NCI-H2171 treated with DMSO at 0.1 percent for 48 hours (cell line): ENCODE measurements at places on chromosomes 12 and 14.

GRCh38 chr12:28108599-28108998 lies 81.7 kb upstream of the CCDC91 start:
- no peak for DNase-seq

DNA sequence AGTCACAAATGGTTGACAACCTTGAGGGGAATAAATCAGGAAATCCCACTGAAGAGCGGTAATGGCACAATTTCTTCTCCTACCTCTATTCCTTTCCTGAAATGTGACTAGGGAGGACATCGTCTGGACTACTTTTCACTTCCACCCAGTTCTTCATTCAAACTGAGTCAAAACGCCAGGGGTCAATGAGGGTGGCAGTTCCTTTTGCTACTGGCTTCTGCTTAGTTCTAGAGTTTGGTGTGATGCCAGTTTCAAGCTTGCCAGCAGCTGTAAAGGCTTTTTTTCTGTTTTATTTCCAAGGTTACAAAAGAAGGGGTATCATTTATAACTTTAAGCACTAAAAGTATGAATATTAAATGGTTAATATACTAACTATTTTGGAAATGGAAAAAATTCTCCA lies 286.5 kb downstream of the SOX5 start:
- DNase-seq = no peak

DNA sequence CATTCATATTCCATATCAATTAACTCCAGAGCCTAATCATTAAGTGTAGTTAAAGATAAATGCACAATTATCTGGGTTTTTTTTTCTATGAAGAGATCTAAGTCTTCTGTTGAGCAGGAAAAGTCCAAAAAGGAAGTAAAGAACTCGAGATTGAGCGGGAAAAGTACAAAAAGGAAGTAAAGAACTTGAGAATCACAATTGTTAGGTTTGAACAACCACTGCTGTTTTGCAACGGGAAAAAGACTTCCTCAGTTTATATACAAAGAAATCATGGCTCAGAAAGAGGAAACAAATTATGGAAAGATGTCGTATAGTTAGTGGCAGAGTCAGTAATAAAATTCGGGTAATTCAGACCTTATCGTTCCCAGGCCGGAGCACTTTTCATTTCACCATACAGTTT lies 63.3 kb downstream of the PPP1R12A start:
- no peak for DNase-seq

DNA sequence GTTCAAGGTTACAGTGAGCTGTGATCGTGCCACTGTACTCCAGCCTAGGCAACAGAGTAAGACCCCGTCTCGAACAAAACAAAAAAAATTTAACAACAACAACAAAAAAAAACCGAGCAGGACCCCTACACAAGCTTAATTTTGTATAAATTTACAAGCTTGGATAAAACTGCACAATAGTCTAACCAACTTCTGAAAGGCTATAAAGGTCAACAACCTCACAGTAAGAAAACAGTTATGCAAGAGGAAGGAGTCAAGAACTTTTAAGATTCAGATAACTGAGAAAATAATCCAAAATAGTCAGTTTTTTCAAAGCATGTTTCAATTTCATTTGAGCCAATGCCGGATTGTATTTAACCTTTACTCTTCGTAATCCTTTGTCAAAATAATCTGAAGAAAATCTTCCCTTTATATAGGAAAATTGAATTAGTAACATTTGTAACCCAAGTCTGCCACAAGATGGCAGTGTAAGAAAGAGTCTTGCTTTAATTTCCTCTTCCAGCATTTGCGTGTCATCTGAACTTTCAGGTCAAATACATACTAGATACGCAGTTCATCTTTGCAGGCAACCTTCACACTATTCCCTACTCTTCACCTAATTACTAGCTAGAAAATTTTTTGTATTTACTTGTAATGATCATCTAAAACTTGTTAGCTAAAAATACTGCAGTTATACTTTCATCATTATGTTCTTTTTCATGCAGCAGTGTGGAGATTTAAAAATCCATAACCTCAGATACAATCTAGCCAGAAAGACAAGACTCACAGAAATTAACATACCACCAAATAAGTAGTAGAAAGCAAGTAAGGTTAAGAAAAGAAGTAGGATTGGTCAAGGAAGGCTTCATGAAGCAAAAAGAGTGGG lies 5.8 kb downstream of the CCNB1IP1 start:
- peak; percentile 93 for DNase-seq

DNA sequence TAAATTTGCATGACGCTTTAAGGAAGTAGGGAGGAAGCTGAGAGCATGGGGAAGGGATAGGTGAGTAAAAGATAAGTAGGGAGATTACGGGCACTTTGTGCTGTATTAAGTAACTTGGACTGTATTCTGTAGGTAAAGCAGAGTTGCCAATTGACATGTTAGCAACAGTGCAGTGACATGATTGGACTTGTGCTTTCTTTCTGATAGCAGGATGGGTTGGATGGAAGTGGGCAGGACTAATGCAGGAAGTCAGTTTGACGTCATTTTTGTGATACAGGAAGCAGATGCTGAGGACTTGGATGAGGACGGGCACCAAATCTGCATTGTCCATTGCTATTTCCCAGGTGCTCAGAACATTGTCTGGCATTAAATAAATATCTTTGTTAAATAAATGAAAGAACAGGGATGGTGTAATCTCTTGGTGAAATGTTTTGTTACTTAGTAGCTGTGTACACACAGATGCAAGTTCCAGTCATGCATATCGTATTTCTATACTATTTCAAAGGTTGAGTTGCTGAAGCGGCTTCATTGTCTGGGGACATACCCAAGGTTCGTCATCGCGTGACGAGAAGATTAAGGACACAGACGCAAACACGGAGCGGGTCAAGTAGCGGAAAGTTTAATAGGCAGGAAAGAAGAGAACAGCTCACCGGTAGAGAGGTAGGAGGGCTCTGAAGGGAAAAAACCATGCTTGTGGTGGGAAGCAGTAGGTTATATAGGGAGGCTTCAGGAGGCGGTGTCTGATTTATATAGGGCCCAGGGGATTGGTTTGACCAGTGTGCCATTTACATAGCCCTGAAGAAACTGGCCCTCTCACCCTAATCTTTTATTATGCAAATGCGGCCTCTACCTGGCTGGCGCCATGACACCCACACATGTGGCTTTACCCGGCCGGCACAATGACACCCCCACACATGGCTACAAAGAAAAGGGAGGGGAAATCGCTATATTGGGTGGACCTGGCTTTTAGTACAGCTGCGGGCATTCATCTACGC lies 30.7 kb downstream of the GUCY2C start:
- DNase-seq = no peak

- DNase-seq = no peak
Observed at GRCh38 chr14:84080944-84081343, 1449.0 kb upstream of the FLRT2 start.

- peak; percentile 72 for DNase-seq
Observed at GRCh38 chr12:101823891-101824290, 6.9 kb downstream of the GNPTAB start.

DNA sequence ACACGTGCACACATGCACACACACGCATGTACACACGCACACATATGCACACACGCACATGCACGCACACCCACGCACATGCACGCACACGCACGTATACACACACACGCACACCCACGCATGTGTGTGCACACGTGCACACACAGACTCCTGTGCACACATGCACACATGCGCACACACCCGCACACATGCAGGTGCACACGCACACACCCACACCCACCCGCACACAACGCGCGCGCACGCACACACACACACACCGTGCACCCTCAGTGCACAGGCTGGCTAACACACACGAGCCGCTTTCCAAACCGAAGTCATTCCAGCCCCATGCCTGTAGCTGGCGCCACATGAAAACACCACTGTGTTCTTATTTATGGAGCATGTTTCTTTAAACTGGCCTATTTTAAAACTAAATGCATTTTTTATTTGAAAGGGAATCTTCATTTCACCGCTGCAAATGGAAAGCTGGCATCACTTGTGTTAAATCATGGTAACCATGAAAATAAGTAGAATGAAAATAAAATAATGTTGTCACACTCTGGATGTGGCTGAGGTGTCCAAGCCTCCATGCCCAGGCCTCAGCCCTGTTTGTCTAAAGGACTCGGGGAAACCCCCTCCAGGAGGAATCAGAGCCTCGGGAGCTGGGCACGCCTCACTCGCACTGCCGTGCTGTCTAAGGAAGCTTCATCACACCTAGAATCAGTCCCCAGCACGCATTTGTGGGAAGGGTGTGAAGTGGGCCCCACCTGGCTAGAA lies 45.1 kb downstream of the GALNT9 start:
- no peak for DNase-seq

DNA sequence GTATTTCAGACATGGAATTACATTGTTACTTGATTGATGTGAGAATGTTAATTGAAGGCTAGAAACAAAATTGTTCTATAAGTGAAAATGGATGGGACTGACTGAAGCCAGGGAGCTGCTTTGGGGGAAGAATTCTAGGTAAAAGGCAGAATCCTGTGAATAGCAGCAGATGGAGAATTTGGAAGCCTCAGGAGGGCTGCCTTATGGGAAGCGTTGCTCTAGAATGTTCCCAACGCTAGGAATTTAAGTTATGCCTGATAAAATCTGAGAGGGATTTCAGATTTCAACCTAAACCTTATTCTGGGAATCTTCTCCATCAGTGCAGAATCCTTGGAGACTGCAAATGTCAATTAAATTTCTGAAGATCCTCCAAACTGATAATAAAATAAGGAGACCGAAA lies 858.2 kb upstream of the FLRT2 start:
- no peak for DNase-seq

GRCh38 chr14:104130974-104131651 lies 7.3 kb upstream of the KIF26A start:
- DNase-seq = peak; percentile 65

GRCh38 chr12:12992418-12993130 lies 7.5 kb downstream of the HEBP1 start:
- DNase-seq = no peak

DNA sequence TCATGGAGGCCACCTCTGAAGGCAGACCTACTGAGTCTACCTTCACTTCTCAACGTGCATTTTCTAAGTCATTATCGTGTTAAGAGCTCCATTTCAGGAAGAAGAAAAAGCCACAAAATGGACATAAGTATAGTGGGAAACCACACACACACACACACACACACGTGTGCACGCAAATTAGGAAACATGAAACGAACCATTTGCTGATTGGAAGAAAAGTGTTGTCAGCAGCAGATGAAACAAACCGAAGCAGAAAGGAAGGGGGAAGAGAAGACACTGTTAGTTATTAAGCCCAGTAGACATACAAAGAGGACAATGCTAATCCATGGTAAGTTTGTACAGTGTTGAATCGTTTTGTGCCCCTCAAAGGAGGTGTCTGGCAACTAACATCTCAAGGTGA lies 9.9 kb upstream of the VPS33A start:
- no peak for DNase-seq

DNA sequence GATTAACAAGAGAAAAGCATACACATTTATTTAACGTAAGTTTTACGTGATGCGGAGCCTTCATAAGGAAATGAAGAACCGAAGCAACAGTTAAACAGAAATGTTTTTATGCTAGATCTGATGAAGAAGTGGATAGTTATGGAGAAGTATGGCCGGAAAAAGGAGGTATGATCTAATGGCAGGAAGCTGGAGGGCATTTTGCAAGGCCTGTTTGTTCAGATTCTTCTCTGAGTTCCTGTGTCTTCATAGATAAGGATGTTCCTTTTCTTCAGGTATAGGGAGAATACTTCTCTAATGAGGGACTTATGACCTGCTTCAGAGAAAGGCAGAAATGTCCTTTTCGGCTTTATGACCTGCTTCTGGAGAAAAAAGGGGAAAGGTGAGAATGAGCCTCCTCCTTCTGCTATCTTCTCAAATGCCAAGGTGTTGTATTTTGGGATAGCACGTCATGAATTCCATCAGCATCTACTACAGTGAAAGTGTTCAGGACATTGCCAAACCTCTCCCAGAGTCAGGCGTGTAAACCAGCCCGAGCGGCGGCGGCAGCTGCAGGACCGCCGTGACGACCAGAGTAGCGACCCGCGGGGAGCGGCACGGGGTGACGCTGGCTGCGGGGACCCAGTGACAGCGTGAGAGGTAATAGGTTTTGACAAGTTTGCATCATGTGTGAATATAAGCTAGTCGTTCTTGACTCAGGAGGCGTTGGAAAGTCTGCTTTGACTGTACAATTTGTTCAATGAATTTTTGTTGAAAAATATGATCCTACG lies 33.7 kb upstream of the SGPP1 start:
- no peak for DNase-seq

- DNase-seq = no peak
Observed at GRCh38 chr14:84749191-84749955, 780.6 kb upstream of the FLRT2 start.

DNA sequence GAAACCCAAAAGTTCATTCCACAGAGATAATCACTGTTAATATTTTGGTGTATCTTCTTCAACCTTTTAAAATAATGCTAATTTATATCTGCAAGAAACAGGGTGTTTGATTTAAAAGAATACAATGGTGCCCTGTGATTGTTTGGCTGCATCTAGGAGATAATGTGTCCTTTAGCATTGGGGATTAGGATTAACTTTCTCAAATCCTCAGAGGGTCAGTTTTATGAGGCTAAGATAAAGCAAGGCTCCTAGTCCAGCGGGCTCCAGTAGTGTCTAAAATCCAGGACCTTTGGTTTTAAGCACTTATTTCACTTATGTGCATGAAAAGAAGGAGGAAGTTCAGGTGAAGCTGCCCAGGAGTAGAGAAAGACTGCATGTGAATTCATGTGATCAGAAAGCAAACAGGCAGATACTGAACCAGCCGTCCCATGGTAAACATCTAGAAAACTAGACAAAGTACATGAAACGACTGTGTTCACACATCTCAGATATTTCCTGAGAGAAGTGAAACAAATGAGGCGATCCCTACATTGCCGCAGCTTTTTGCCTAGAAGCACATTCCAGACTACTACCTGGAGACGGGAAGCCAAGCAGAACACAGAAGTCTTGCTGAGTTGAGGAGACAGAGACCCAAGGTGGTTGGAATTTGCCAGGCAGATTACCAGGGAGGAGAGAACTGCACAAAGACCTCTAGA lies 129.1 kb upstream of the MAX start:
- DNase-seq = no peak

DNA sequence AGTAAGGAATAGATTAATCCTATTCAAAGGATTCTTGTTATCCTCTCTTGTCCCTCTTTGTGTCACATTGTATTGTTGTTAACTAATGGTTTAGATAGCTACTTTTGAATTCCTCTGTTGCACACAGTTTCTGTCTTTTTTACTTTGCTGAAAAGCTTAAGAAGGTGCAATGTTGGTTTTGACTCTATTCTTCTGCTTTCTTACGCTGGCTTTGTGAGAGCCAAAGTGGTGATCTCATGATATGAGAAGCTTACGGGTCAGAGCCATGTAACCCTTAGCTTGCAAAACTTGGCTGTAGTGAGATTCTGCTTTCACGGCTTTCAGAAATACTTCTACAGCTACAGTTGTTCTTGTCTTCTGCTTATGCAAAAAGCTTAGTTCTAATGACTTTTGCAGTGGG lies 239.7 kb downstream of the TRHDE start:
- DNase-seq = no peak

DNA sequence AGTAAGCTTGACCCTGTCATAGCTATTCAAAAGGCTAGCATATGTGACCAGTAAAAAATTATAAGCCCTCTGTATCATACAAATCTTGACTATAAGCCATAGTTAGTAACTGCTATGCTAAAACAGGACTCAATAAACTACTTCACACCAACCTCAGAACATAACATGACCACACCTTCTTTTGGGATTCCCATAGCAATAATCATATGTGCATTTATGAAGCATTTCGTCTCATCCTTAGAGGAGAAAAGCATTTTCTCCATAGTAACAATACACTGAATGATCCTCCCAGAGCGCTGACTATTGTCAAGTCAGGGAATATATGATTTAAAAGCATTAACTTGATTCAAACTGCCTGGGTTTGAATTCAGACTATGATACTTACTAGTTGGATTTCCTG lies 46.2 kb downstream of the GRIN2B start:
- no peak for DNase-seq
